Right renal cortex interstitium (tissue), 3 donors: ENCODE measurements at places on chromosomes 16 and 17. TPM values are rescaled to one million over a fixed set of nuclear protein-coding genes. Genes with fewer than 3 reads are reported as not detected.

DNA sequence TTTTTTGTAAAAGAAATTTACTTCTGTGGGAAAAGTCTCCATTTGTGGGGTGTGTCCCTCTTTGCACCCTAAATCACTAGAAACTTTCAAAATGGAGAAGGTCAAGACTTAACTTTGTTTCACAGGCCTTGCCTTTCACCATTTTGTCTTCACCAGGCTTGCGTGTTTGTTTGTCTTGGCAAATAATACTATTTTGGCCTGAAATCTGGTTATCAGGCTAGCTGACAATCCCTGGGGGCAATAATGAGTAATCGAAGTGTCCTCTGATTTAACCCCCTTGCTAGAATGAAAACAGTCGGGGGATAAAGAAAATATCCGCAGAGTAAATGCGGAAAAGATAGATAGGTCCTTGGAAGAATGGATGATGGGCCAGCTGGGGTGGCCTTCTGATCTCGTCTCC is 34.5 kb downstream of the SLC39A11 start:
- DNase-seq: no peak

DNA sequence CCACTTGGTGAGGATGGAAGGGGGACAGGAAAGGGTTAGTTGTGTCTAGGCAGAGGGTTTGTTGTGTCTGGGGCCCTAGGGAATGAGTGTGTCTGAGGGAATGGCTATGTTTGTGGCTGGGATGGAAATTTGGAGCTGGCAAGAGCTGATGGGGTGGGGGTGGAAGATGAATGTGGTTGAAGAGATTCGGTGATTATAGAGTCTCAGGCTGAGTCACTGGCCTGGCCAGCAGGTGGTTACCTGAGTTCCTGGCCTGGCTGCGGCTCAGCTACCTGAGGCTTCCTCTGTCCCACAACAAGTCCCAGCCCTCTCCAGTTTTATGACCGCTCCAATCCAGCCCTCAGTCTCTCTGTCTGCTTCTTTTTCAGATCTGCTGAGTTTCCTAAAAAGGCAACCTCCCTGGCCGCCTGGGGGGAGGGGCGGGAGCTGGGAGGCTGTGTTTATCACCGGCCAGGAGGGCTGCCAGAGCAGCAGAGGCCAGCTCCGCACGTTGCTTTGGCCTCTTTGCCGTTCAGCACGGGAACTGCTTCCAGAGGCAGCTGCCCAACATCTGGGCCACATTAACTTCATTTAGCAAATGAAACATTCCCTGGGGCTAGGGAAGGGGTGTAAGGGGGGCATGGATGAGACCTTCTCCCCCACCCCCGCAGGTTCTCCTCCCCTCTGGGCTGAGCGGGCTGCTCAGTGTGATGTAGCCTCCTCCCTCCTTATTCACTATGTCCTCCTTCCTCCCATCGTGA is 21.8 kb downstream of the ITGB3 start:
- DNase-seq: no peak

GRCh38 chr16:51163366-51163765 is 12.3 kb upstream of the SALL1 start:
- DNase-seq: no peak

DNA sequence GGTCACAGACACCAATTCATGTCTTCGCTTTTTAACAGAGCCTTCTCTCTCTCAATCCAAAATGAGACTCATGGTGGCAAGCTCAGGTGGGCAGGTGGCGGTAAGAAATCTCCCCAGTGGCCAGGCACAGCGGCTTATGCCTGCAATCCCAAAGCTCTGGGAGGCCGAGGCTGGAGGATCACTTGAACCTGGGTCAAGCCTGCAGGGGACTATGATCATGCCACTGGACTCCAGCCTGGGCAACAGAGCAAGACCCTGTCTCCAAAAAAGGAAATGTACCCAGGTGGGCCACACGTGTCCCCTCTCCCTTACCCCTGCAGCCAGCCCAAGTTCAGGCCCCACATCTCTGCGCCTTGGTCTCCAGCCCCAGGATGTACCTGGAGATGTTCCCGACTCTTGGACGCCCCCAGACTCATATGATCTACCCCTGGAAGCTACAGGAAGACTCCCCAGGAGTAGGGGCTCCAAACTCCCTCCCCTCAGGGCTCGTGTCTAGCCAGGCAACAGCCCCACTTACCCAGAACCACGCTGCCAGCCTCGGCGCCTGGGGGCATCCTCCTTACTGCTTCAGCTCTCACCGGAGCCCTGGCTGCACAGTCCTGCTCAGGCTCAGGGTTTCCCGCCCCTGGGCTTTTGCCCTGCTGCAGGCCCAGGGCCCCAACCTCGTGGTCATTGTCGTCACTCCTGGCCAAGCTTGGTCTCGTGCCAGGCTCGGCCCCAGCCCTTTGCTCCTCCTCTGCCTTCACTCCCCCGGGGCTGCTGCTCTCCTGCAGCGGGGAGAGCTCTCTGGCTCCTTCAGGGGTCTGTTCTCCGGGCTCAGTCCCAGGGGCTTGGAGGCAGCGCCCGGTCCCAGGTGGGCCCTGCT is 16.2 kb downstream of the MYLK3 start:
- no peak for DNase-seq

DNA sequence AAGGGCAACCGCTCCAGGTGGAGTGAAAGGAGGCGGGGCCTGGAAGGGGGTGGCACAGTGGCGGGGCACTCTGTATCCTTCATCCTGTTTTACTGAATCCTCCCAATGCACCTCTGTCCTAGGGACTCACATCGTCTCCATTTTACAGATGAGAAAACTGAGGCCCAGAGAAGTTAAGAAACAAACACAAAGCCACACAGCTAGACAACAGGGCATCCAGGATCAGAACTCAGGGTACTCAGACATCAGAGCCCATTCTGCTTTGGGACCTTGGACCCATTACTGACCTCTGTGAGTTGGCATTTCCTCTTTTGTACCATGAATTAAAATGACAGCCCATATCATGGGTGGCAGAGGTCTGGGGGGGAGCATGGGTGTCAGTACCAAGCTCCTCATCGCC is 129.2 kb downstream of the CPPED1 start:
- DNase-seq: no peak

DNA sequence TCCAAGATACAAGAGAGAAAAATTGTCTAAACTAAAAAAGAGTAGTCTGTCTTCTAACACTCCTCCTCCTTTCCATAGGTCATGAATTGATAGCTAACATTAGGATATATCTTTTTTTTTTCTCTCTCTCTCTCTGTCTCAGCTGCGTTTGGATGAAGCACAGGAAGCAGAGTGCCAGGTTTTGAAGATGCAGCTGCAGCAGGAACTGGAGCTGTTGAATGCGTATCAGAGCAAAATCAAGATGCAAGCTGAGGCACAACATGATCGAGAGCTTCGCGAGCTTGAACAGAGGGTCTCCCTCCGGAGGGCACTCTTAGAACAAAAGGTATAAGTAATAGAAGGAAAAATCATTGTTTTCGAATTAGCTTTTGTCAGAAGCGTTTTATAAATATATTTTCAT is 32.9 kb downstream of the ABHD15 start:
- DNase-seq: no peak

DNA sequence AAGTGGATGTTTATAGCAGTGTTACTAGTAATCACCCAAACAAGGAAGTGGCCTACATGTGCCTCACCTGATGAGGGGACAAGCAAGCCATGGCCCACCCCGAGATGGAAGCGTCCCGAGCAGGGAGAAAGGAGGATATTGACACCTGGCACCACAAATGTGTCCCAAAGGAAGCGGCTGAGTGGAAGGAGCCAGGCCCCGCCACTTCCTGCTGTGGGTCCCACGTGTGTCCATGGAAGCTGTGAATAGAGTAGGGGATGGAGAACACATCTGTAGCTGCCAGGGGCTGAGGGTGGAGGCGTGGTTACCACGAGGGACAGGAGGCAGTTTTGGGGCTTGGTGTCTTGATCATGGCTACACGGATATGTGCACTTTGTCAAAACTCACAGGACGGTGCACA is 49.2 kb downstream of the KCNJ12 start:
- no peak for DNase-seq

- no peak for DNase-seq
Observed at GRCh38 chr16:9122342-9122741, 30.9 kb downstream of the HAPSTR1 start.

The SAMD14 gene
- 11.0 TPM for polyA plus RNA-seq

The CTRB1 gene
- not detected for polyA plus RNA-seq

The ZSCAN10 gene
- polyA plus RNA-seq: not detected

The KCNG4 gene
- not detected for polyA plus RNA-seq

The SPATA32 gene
- polyA plus RNA-seq: 0.16 TPM

The CSH1 gene
- polyA plus RNA-seq: 3.4 TPM
